ENCODE measurements at places on chromosomes 1 and 21. TPM values are rescaled to one million over a fixed set of nuclear protein-coding genes. Genes with fewer than 3 reads are reported as not detected.

The LCE1E gene
- 0.39 TPM for total RNA-seq

The PERM1 gene
- total RNA-seq = 1.4 TPM

The CD2 gene
- total RNA-seq = not detected

The LDLRAD1 gene
- not detected for total RNA-seq

The AJAP1 gene
- 0.31 TPM for total RNA-seq

The RNF186 gene
- total RNA-seq = not detected

The DNAJC28 gene
- 3.4 TPM for total RNA-seq

The GJA4 gene
- 8.6 TPM for total RNA-seq

The MTARC2 gene
- total RNA-seq = 19.0 TPM

GRCh38 chr1:244341455-244342450, 110.0 kb downstream of the ADSS2 start:
- no peak for ATAC-seq

DNA sequence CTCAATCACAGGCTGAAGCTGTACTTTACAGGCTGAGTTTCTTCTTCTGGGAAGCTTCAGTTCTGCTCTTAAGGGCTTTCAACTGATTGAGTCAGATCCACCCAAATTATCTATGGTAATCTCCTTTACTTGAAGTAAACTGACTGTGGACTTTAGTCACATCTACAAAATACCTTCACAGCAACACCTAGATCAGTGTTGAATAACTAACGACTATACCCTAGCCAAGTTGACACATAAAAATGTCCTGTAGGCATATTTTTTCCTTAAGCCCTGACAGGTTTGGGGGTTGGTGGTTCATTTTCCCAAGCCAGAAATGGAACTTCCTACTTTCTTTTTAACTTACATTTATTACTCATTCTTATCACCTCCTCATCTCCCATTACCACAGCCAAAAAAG, 42.9 kb upstream of the PRKACB start:
- ATAC-seq = no peak

- peak; percentile 62 for ATAC-seq
Measured at GRCh38 chr1:201676197-201676596, 137.3 kb downstream of the NAV1 start.

- peak; percentile 65 for ATAC-seq
Measured at GRCh38 chr21:45983981-45984551, 2.5 kb downstream of the COL6A1 start.

- no peak for ATAC-seq
Measured at GRCh38 chr1:168035345-168035744, 98.5 kb upstream of the MPC2 start.

DNA sequence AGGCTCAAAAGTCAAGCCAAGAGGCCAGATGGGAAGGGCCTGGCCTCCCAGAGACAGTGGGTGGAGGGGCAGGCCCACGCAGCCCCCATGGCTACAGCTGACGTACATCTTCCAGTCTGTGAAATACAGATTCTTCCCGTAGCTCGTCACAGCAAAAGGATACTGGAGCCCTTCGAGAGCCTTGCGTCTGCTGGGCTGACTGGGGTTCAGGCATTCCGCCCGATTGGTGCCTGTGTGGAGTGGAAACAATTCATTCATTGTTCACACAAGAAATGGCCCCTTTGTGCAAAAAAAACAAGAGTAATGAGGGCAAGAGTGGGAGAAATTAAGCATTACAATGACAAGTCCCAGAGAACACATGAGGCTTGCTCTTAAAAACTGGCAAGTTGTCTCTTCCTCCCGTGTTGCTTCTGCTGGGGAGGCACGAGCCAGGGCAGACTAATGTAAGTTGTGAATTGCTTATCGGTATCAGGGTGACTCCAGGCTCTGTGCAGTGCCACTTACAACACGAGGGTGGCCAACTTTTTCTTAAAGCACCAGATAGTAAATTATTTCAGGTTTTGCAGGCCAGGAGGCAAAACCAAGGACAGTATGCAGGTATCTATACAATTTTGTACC, 85.1 kb downstream of the NID1 start:
- ATAC-seq = no peak

DNA sequence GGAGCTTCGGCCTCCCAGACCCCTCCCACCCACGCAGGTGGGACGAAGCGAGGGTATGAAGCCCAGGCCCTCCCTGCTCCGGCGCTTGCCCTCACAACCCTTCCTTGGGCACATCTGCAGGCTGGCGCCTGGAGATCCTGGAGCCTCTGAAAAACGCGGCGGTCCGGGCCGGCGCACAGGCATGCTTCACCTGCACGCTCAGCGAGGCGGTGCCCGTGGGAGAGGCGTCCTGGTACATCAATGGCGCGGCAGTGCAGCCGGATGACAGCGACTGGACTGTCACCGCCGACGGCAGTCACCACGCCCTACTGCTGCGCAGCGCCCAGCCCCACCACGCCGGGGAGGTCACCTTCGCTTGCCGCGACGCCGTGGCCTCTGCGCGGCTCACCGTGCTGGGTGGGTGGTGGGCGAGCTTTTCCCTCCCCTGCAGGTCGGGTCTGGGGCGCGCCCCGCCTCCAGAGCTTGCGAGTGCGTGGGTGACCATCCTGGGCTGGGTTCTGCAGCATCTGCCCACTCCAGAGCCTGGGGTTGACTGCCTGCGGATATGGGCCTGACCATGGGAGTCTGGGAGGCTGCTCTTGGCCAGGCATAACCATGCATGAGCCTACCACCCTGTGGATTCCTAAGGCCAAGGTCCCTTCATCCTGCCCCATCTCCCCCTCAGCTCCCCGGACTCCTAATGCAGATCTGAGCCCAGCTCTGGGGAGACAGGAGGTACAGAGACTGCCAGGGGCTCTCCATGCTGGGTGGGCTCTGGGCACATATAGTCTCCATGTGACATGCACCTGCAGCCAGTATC, 89.8 kb downstream of the TRIM11 start:
- no peak for ATAC-seq

DNA sequence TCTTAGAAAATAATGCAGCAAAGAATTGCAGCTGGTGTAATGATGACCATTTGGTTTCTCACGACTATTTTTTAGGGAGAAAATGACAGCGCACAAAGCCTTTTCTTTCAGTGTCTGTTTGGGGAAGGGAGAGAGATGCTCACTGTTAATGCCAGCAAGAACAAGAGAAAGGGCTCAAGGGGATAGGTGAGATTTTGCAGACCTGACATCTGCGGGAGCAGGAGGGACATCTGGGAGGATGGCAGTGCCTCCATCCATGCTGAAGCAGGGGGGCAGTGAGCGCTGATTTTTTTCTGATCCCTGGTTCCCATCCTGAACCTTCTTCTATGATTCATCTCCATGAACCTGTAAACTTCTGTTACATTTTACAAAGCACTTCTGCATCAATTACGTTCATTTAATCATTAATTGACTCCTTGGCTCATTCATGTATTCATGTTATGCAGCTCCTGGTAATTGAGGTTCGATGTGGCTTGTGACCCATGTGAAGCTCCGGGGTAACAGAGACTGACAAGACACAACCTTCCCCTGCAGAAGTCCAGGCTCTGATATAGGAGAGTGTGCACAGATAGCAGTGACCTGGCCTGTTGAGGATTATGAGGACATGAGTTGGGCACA, 595.3 kb downstream of the PTPRU start:
- ATAC-seq = no peak

GRCh38 chr1:48793863-48794262, 17.2 kb upstream of the BEND5 start:
- no peak for ATAC-seq

DNA sequence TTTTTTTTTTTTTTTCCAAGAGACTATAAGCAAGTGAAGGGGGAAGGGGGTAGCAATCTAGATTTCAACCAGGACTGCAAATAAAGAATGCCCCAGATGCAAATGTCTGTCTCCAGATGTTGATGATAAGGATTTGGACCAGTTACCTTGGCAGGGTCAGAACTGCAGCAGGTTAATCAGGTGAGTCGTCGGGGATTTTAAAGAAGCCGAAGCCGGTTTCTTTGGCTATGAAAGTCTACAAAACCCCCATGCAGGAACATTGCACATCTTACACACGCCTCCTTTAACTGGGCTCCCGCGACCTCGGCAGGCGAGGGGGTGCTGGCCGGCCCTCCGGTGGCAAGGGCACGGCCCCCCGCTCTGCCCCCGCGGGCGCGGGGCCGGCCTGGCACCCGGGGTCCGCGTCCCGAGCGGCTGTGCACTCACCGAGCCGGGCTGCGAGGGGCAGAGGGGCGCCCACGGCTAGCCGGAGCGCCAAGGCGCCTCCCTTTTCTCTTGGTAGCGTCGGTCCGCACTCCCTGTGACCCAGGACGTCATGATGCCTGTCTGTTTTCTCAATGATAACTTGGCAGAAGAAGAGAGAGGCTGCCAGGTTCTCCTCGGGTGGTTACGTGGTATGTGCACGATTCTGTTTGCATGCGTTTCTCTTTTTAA, 366.3 kb upstream of the ESRRG start:
- peak; percentile 62 for ATAC-seq
